T-helper 17 cell (primary cell): ENCODE measurements at places on chromosomes 5 and 9.

DNA sequence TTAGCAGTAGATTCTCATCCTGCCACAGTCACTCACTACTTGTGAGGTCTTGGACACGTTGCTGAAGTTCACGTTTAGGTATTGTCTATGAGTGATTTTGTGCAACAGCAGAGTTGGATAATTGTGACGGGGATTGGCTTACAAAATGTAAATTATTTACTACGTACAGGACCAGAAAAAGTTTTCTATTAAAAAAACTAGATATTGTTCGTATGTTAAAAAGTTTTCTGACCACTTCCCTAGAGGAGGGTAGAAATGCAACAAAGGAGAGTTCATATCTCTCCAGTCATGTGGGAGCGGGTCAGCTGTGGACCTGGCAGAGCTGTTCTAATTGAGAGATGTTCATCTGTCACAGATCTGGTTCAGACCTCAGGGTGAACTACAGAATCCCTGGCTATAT lies 976.1 kb upstream of the NUDT12 start:
- DNase-seq = no peak

- DNase-seq = no peak
These were observed 35.5 kb downstream of the BHMT start for GRCh38 chr5:79147076-79147475.

DNA sequence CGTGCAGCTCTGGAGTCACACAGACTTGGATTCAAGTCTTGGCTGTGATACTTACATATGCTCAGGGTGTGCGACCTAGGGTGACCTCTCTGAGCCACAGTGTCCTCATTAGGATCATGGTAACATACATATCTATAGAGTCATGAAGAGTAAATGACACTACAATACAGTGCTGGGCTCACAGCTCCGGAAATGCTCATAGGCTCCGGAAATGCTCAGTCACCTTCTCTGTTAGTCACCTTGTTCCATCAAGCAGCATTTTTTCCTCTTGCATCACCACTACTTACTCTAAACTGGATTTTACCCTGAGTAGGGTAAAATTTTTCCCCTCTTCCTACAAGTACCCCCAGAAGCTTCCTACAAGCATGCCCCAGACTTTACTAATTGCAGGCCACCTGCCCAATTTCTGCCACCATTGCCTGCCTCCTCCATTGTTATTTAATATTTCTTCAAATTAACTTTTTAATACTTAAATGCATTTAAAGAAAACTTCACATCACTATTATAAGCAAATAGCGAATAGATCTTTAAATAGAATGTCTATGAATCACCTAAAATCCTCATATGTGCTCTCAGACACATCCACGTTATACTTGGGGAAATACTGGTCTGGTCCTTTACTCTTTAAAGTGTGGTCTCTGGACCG lies 147.6 kb upstream of the SPRY4 start:
- no peak for DNase-seq

DNA sequence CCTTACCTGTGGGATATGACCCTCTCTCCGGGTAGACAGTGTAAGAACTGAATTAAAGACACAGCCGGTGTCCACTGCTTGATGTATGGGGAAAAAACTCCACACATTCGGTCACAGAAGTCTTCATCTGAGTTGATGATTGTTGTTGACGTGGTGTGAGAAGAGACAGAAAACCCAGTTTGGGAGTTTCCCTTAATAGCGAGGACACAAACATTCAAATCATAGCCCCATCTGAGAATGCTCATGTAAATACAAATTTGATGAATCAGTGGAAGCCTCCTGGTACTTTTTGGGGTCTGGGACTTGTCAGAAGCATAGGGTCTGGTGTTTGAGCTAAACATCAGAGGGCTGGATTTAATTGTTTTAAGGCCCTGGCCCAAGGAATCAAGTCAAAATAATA lies 11.0 kb downstream of the HAVCR1 start:
- DNase-seq = no peak

- DNase-seq = no peak
These were observed 20.1 kb upstream of the TCERG1 start for GRCh38 chr5:146426853-146427618.

GRCh38 chr5:131610198-131611063 lies 24.6 kb downstream of the RAPGEF6 start:
- DNase-seq = no peak

GRCh38 chr9:7707934-7708333 lies 91.6 kb downstream of the DMAC1 start:
- DNase-seq = no peak
